ENCODE measurements at places on chromosomes 1 and 21.

DNA sequence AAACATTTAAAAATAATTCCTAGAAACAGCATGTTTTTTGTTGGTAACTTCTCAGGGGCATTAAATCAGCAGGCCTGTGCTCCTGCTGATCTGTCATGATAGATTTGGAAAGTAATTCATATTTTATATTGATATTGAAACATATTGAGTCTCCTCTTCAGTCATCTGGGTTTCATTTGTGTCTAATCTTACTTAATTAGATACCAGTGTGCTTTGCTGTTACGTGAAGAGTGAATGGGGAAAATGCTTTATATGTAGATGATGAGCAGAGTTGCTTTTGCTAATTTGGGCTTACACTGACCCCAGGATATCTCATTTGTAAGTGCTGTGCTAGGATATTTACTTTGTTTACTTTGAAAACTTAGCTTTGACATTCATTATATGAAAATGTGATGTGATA, 45.9 kb downstream of the CHRM3 start:
- DNase-seq, result no peak

DNA sequence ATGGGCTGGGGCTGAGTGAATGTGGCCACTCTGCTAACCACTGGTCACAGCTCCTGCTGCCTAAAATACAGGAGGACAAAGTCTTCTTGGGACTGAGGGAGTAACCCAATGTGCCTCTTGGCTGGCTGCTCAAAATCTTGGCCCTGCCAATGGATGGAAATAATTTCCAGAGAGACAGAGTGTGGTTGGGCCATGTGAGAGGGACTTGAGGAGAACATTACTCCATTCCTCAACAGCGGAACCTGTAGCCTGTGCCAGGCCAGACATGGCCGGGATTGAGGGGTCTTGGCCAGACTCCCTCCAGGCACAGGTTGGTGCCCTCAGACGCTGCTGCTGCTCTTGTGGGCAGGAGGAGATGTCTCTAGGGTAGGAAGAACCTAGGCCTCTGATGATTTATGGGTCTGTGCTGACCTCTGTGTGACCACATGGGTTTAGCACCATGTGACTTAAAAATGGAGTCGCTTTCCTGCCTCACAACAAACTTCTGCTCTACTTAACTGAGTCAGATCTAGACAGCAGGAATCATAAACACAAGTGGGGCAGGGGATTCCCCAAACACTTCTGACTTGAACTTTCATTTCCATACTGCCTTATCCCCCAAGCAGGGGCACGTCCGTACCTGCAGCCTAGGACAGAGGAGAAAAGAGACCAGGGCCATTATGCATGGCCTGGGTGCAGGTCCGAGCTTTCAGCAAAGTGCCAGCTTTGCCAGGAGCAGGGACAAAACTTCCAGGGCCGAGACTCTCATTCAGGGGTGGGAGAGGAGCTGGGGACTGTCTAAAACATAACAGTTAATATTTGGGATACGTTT, 79.2 kb downstream of the CD34 start:
- no peak for DNase-seq

DNA sequence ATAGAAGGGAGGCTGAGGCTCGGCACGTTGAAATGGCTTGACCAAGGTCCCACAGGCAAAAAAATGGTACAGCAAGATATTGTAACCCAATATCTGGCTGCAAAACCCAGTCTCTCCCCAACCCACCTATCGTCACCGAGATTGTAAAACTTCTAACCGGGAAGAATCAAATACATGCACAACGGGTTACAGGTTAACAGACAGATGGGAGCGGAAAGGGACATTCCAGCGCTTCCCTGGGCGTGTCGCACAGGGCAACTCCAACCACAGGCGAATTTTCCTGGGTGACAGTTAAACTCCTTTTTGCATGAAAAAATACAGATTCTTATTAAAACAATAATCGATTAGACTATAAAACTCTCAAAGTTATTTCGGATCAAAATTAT, 31.8 kb upstream of the JUN start:
- DNase-seq, result peak; percentile 74

DNA sequence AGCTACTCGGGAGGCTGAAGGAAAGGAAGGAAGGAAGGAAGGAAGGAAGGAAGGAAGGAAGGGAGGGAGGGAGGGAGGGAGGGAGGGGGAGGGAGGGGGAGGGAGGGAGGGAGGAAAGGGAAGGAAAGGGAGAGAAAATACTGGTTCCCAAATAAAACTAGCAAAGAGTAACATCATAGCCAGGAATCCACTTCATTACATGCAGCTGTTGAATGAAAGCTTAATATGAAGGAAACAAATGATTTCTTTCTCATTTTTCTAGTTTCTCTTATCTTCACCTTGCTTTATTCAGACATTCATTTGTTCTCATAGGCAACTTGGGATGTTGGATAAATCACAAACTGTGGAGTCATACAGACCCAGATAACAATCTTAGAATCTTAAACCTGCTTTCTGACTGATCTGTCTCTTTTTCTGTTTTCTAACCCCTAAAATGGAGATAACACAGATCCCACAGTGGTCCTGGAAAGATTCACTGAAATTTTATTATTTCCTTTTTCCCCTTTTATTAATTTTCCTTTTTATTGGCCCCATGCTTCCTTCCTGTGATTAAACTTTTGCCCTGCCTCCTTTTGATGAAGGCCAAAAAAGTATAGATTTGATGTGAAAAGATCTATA, 52.5 kb upstream of the USH2A start:
- DNase-seq, result no peak

DNA sequence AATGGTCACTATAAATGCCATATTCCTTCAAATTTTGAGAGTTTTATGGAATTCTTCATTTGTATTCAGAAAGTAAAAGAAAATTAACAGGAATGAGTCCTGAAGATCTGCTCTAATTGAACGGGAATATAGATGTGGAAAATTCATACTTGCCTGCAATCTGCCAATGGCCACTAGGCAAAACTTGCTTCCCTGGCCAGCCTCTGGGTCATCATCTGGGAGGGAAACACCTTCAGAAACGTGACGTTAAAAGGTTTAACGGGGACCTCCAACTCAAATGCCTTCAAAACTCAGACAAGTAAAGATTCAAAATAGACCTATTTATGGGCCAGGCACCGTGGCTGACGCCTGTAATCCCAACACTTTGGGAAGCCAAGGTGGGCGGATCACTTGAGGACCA, 21.7 kb upstream of the CTSK start:
- no peak for DNase-seq

- DNase-seq, result peak; percentile 30
These were observed 38.1 kb upstream of the SYT14 start for GRCh38 chr1:209899948-209900347.

DNA sequence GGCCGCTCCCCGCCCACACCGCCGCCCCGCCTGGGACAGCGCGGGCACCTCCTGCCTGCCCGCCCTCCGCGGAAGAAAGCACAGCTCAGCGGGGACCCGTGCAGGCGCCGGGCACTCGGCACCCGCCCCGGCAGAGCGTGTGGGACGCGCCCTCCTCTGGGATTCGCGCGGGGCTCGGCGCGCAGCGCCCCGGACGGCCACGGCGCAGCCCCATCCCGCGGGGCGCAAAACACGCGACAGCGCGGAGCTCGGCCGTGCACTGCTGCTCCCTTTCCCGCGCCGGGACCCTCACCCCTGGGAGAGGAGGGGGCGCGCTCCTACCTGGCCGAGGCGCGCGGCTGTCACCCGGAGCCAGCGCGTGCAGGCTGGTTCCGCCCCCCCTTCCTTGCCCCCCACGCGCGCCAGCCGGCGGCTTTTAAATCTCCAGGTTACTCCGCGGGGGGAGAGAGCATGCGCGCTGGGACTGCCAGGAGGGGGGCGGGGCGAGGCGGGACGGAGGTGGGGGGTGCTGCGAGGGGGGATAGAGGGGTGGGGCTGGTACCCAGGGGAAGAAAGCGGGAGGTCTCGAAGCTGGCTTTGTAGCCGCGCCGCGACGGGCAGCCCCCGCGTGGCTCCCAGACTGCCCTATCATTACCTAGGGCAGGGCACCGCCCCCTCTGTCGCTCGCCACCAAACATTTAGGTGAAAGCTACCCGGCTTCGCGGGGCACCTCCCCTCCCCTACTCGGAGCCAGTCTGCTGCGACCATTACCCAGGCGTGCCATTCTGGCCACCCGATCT, at the start of gene SLC45A3:
Gene SLC45A3 (minus strand): TSS at position 437 of the 779 bp plus-strand sequence. CDS start 15,853 bp downstream, outside the sequence.
- DNase-seq, result no peak

DNA sequence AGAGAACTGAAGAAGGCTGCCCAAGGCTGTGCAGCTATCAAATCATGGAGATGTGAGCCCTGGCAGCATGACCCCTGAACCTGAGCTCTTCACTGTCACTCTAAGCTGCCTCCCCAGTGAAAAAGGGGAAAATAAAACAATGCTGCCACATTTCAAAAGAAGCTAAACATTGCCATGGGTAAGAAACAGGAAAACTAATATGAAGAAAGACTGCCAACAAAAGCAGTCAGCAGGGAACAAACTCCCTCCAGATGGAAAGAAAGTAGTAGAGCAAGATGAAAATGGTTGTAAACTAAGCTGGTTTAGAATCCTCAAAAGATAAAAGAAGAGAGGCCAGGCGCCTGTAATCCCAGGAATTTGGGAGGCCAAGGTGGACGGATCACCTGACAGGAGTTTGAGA, 36.2 kb upstream of the CSF1 start:
- no peak for DNase-seq

- no peak for DNase-seq
These were observed 1.1 kb upstream of the OBSCN start for GRCh38 chr1:228206582-228207351.

DNA sequence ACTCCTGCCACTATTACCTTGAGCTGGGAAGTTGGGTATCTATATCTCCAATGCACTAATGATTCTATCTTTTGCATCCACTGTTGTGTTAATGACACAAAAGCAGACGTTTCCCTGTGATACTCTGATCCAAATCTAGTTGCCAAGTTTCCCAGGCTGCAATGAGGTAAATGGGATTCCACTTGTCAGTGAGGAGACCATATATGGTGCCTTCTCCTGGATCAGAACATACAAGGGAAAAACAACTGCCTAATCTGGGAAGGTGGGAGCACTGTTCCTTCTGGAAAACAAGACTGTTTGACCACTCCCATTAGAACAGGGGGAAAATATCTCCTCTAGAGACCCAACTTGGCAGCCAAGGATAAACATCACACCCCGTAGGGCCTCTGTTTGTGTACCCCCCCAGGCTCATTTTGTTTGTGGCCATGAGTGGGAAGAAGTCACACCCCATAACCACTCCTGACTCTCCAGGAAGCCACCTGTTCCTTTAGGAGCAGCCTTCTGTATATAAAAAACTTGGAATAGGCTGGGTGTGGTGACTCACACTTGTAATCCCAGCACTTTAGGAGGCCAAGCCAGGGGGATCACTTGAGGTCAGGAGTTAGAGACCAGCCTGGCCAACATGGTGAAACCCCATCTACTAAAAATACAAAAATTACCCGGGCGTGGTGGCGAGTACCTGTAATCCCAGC, 28.5 kb upstream of the SLC6A9 start:
- no peak for DNase-seq

DNA sequence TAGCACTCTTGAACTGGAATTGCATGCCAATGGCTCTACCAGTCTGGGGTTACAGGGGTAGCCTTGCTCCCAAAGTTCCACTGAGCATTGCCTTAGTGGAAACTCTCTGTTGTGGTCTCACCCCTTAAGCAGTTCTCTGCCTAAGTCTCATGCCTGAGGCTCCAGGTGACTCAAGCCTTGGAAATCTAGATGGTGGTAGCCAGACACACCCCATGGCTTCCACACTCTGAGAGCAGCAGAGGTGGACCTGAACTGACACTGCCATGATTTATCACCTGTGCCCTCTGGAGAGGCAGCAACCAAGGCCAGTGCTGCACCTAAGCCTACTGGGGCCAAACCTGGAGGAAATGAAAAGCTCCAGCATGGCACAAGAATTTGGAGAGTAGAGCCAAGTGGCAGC, 285.7 kb upstream of the PKN2 start:
- no peak for DNase-seq

DNA sequence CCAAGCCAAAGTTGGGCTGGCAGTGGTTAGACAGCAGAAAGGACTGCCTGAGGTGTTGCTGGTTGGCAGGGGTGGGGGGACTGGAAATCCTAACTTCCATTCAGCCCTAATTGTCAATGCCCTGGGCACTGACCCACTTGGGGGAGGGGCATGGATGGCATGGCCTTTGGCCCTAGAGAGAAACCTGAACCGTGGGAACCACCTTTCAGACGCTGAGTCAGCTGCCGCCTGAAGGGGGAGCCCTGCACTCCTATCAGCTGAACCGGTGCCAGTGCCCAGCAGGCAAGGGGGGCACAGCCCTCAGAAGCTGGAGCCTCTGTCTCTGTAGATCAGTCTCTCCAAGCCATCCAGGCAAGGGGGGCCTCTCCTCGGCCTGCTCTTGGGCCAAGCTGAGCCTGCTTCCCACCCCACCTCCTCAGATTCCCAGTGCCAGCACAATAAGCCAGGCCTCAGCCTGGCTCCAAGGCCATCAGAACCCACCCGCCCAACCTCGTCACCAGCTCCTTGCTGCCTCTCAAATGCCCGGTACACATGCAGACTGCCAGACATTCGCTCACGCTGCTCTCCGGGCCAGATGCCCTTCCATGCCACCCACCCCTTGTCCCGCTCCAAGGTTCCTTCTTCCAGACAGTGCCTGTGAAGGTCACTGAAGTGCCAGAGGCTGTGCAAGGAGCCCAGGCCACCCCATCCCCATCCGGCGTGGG, 11.6 kb downstream of the TINAGL1 start:
- DNase-seq, result peak; percentile 40

GRCh38 chr1:165560883-165561656, 17.3 kb downstream of the LRRC52 start:
- DNase-seq, result no peak

DNA sequence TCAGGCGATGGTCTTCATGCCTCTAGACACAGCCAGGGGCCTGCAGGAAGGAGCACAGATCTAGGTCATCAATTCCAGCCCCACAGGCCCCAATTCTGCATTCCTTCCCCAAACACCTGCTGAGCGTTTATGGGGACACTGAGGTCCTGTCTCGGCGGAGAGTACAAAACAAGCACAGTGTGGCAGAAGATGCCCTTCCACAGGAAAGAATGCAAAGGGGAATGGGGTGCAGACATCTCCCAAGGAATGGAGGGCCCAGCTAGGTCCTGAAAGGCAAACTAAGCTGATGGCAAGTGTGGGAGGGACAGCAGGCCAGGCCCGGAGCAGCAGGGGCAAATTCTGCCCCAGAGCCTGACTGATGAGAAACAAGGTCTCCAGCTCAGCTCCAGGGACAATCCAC, 3.5 kb upstream of the S100A8 start:
- no peak for DNase-seq

- no peak for DNase-seq
These were observed 37.1 kb upstream of the SOD1 start for GRCh38 chr21:31622397-31622796.

GRCh38 chr1:201662646-201663045, 123.7 kb downstream of the NAV1 start:
- DNase-seq, result no peak

Measured in OCI-M1 (cell line).